ENCODE measurements at places on chromosomes 3 and 15.
A peak's percentile ranks its signal among the peaks of the same experiment; 100 is the strongest.

GRCh38 chr15:39777496-39777895, 5.1 kb downstream of the FSIP1 start:
- no peak for DNase-seq

GRCh38 chr15:94164971-94165370, 66.4 kb upstream of the MCTP2 start:
- no peak for DNase-seq

DNA sequence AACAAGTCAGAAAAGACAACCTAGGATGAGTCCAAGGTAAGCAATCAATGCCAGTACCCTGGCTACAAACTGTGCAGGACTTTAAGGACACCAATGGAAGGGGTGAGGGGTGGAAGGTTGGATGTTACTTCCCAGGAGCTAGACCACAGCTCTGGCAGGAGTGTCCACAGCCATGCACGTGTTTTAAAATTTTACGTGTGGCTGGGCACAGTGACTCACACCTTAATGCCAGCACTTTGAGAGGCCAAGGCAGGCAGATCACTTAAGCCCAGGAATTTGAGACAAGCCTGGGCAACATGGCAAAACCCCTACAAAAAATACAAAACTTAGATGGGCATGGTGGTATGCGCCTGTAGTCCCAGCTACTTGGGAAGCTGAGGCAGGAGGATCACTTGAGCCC, 14.7 kb upstream of the HDC start:
- peak; percentile 30 for DNase-seq

DNA sequence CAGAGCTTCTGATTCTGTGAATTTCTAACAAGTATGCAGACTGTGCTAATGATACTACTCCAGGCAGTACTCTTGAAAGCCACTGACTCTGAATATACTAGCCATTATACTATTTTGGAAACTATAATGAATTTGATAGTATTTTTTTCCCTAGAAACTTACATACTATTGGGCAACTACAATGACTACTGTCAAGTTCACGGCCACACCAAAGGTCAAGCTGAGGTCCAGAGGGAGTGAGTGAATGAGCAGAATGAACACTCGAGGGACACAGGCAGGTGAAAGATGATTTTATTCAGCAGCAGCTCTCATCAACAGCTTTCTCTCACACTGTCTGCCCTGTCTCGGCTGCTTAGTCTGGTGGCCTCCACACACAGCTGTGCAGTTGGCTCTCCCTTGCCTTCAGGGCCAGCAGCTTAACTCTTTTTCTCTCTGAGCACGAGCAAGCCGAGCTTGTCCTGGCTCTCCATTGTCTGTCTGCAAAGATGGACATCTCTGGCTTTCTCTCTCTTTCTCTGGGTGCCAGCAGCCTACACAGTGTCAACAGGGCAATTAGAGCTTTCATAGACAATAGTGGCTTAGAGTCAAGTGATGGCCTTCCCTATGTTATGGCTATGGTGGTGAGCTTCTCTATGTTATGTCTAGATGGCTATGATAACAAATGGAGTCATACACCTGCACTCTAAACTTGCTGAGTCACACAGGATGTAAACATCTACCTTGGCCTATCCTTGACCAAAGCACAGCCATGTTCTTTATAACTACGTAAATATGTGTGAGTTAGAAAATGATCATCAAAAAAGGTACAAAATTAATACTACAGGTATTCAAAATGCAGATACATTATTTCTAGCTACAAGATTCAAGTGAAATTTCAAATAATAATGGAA, 362.4 kb downstream of the CGGBP1 start:
- no peak for DNase-seq

GRCh38 chr3:172239218-172239790, 199.9 kb downstream of the FNDC3B start:
- DNase-seq: no peak

GRCh38 chr3:187002915-187003314, 72.6 kb downstream of the ST6GAL1 start:
- DNase-seq: no peak

DNA sequence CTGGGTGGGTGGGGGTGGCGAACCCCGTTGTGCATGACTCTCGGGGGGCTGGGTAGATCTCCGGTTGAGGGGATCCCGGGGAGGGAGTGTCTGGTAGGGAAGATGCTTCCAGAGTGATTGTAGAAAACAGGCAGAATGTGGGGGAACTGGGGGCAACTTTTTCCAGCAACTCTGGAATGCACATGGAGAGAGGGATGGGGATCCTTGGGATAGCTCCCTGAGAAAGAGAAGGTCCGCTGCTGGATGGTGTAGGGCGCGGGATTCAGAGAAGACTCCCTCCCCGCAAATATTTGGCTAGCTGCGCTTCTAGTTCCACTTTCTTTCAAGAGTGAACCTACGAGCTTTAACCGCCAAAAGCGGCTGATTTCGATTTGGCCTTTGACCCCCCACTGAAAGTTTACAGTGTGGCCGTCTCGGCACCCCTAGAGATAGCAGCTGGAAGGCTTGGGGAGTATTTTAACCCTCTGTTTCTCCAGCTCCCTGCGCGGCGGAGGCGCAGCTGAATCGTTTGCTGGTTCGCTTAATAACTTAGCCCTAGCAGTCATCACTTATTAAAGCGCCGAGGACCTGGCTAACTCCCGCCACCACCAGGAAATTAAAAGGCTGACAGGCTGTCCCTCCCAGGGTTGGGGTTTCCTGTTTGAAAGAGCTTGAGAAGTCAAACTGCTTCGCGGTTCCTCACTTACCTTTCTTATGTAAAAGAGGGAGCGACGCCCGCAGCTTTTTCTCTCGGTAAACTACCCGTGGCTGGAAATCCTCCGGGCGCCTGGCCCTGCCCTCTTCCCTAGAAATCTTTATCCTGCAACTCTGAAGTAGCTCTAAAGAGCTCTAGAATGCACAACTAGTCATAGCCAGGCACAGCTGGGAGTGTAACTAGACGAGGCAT, 1.2 kb downstream of the PHLDB2 start:
- peak; percentile 79 for DNase-seq

DNA sequence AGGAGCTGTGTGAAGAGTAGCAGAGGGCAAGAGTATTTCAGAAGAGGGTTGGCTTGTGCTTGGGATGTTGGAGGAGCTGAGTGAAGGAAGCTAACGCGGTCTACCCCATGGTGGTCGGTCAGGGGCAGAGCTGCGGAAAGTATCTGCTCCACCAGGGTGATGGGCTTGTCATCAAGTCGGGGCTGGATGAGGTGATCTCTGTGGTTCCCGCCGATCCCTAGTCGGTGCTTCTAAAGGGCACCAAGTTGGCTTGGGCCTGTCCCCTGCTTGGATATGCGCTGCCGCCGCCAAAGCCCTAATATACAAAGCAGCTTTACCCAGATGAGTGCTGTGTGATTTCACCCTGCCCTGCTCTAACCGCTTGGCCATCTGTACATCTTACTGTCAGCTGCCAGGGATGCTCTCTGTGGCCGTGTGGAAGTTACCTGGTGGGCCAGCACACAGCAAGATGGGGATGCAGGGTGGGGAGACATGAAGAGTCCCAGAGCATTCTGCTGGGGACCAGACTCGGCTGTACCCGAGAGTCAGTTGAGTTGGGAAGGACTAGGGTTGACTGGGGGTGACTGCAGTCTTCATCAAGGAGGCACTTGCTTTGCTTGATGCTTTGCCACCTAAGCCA, 226.1 kb upstream of the BHLHE40 start:
- DNase-seq: no peak

GRCh38 chr3:172709774-172710663, 848 bp downstream of the NCEH1 start:
- peak; percentile 53 for DNase-seq

- DNase-seq: no peak
Measured at GRCh38 chr3:31270010-31270409, 262.7 kb upstream of the STT3B start.

DNA sequence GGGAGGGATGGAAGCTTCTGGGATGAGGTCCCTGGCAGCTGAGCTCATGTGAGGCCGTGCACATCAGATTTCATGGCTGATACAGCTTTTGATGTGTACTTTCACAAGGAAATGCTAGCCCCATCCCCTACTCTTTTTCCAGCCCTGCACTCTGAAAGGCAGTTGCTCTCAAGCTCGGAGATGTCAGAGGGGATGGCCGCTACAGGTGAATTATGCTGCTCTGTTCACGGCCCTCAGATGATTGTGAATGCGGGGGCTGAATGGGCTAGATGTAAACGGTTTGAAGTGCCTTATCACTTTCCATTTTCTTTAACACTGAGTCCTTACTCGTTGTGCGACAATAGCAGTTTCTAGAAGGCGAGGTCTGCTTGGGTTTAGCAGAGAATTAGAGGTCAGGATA, 88.0 kb upstream of the RASGRF1 start:
- no peak for DNase-seq

- no peak for DNase-seq
Measured at GRCh38 chr3:23829242-23829934, 23.6 kb downstream of the UBE2E1 start.

DNA sequence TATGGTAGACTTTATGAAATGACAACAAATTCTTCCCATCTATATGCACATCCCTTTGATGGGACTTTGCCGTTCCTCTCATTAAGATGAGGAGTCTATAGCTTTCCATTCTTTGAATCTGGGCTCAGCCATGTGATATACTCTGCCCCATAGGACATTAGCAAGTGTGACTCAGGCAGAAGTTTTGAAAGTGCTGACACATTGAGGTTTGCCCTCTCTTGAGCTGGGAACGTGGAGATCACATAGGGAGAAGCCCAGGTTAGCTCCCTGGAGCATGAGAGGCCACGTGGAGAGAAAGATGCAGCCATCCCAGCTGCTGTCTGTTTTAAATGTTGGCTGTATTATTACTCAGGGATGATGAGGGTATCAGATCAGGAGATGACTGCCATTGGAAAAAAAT, 67.7 kb upstream of the OXTR start:
- peak; percentile 7 for DNase-seq

DNA sequence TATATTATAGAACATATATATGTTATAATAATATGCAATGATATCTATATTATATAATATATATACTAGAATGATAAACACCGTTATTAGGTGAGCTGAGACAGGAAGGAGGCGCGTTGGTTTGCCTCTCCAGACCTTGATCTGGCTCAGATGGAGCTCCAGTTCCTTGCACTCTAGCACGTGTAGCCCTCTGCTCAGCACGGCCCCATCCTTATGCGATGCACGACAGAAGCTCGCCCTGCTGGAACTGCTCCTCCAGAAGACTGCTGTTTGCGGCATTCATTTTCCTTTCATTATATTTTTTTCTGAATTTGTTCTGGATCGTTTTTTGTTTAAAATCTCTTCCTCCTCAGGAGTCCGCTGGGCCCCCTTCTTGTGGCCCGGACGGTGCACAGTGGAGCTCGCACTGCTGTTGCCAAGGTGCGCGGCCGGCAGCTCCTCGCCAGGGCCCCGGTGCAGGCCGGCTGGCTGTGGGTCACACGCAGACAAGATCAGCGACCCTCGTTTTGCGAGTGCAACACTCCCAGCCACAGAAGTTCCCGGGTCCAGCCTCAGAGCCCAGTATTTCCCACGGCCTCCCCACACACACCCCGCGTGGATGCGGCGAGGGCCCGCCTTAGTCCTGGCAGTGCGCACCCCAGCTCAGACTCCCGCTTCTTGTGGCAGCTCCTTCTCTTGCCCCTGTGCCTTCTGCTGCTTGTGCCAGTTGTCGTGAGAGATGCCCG, 112.2 kb downstream of the CHL1 start:
- DNase-seq: no peak

DNA sequence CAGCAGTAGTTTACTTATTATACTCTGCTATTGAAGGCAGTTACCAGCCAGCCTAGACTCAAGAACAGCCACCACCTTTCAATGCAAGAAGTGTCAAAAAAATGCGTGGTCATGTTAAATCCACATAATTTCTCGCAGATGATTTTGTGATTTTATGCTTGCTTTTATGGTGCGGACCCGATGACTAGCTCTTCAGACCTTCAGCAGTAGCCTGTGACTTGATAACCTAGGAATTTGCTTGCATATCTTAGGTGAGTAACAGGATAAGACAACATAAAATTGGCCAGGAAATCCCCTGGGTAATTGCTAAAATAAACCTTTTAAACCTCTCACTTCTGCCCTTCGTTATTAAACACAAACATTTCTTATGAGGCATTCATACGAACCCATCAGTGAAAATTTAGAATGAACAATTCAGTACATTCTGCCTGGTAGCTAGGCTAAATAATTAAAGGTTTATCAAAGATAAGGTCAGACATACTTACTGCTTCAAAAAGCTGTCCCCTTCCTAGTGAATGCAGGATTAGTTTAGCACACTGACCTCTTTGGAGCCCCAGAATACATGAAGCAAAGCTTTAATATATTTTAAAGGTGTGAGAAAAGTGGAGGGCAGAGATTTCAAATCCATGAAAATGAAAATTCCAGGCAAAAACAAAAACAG, 798.8 kb downstream of the OTOL1 start:
- peak; percentile 74 for DNase-seq

GRCh38 chr3:9780458-9780812, 10.7 kb upstream of the CAMK1 start:
- DNase-seq: no peak

DNA sequence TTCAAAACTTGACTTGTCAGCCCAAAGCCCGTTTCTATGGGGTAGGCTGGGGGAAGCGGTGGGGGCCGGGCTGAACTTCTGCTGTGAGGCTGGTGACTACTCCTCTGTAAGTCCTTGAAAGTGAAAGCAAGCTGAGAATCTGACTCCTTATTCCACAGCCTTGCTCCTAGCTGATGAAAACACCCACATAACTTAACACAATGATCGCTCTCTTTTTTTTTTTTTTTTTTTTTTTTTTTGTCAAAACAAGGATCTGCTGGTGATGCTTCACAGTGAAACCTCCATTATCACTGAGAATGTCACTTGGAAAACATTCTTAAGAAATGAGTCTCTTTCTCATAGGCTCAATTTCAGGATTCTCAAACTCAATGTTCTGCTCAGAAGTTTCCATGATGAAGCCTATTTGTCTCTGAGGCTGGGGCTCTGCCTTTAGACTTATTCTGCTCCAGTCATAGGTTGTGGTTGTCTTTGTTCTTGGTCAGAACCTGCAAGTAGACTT, 31.4 kb upstream of the TKT start:
- no peak for DNase-seq

GRCh38 chr3:151106311-151106710, 20.8 kb downstream of the MED12L start:
- DNase-seq: no peak

DNA sequence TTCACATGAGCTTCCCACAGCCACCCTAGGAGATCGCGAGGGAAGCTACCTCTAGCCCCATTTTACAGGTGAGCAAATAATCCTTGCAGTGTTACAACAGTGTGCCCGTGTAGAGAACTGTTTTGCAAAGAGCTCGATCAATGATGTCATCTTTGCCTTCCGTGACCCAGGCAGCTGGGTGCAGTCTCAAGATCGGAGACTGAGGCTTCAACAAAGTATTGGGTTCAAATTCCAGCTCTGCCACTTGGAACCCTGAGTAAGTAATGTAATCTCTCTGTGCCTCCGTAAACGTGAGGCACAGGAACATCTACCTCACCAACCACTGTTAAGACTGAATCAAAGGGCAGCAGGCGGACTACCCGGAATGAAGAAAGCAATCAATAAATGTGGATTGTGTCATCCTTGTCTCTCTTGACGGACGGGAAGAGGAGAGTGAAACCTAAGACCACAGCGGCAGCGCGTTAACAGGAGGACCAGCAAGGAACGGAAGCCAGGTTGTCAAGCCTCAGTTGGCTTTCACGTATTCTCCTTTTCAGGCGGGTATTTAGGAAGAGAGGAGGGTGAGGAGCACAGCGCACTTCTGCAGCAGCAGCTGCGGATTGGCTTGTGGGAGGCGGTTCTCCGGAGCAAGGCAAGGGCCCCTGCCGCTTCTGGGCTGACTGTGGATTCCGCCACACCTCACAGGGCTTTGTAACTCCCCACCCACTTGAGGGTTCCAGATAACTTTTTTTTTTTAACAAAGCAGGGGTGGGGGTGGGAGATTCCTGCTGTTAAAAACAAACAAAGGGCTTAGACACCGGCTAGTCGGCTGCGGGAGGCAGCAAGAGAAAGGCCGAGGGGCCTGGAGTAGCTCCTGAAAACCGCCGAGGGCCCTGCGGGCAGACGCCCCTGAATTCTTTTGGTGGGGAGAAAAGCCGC, 1.5 kb upstream of the SMAD3 start:
- no peak for DNase-seq
